ENCODE measurements at places on chromosomes 12 and 14.

GRCh38 chr12:31215518-31216232 is 110.3 kb downstream of the SINHCAF start:
- no peak for DNase-seq

- DNase-seq = no peak
These were observed 97.4 kb downstream of the KICS2 start for GRCh38 chr12:64124511-64125197.

- DNase-seq = no peak
These were observed 21.5 kb upstream of the IFNG start for GRCh38 chr12:68180792-68181744.

GRCh38 chr12:78167510-78167909 is 336.8 kb downstream of the NAV3 start:
- no peak for DNase-seq

DNA sequence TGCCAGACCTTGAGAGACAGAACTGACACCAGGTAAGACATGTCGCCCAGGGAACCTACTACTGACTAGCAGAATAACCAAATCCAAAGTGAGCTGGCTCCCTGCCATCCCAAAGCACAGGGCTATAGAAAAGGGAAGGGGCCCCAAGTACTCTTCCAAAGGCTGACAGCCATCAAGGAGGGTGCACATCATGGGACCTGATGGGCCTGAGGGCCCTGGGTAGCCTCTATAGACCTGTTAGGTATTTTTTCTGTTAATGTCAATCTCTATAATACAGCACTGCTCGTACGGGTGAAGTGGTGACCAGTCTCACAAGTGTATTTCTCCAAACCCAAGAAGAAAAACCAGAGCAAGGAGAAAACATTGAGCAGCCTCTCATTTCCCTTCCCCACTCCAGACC is 171.6 kb downstream of the ITPR2 start:
- DNase-seq = no peak

- no peak for DNase-seq
These were observed 18.9 kb upstream of the POC1B start for GRCh38 chr12:89544681-89545184.

DNA sequence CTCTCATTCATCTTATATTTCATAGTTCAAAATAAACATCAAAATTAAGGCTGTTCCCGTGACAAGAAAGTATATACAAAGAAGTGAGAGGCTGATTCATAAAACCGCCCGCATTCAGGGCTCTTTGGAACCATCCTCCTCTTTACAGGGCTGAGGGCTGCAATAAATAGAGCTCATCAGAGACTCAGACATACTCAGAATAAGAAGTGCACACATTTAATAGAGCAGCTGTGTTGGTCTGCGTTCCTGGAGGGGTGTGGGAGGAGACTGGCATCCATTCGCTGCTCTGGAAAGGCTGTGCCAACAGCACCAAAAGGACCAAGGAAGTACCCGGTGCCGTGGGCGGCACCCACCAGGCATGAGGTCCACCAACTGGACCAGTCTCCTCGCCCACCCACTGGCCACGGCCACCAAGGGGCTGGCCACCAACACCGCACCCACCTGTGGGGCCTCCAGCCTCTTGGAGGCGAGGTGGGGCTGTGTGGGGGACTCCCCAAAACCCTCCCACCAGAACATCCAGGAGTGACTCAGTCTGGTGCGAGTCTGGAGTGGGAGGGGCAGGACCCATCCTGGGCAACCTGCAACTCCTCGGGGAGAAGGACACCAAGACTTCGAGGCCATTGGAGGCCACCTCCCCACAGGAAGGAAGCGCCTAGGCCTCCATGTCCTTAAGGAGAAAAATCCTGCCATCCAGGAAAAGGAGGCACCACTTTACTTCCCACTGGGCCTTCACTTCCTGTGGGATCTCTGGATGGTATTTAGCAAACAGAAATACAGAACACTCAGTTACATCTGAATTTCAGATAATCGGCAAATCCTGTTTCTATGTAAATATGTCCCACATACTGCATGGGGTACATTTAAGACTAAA is 32.7 kb downstream of the VCPKMT start:
- DNase-seq = no peak

DNA sequence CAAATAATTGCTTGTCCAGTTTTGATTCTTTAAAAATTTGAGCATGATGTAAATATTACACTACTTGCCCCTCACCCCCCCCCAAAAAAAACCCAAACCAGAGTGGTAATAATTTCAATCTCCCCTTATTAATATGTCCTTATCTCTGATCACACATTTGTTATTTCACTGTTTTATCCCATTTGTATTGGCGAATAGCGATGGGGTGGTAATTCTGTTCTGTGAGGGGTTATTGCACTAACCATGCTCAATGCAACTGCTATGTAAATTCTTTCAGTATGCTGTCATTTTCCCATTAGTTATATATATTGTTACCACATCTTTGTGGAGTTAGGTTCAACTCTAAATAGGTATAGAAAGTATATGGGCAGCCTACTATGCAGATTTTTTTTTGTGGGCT is 1.1 kb downstream of the RIMKLB start:
- no peak for DNase-seq

DNA sequence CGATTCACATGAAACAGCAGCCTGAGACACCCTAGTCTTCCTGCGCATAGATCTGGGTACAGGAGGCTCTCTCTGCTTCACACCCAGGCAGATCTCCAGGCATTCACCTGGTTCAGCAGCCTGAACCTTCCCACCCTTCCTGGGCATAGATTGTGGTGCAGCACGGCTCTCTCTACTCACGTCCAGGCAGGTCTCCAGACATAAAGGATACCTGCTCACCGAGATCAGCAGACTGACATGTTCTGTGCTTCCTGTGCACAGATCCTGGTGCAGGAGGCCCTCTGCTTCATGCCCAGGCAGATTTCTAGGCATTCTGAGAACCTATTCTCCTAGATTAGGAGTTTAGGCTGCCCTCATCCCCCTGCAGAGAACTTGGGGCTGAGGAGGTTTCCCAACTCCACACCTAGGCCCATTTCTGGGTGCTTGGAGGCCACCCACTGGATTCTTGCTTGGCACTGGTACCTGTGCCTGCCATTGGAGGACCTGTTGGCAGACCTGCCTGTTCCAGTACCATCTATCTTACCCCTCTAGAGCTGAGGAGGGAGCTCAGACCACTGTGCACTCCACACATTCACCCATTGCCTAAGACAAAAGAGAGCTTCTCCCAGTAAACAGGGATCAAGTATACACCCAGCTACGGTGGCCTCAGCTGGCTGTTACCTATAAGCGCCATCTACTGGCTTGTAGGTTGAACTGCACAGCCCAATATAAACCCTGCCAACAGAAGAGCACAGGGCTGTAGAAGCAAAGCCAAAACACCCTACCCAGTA is 28.0 kb upstream of the GARIN6 start:
- DNase-seq = no peak

DNA sequence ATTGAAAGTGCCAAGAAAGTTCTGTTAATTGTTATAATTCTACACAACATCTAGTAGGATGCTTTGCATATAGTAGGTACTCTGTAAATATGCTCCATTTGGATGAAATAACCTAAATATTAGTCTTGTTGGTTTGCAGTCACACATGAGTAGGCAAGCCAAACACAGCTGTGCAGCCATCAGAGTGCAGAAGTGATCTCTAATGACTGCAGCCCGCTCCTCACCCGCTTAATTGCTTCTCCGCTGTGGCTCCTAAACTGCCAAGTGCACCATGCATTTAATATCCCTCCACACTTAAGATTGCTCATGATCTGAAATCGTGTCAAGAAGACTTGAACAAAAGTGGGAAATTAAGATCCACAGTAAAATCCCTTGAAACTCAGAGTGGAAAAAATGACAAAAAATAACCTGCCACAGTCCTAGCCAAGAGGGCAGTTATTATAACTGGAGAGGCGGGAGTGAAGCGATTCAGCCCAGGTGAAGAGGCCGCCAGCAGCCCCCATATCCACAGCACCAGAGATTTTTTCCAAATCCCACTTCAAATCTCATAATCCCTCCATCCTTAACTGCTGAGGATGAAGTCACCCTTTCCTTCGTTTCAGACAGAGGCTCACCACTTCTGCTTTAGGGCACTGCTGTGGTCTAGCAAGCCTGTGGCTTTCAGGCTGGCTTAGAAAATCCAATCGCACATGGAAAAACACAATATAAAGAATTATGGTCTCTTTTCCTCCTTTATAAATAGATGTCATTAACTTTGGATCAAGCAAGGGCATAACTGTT is 69.5 kb downstream of the TMEM30B start:
- no peak for DNase-seq
